ENCODE measurements at places on chromosomes 1 and 21. TPM values are rescaled to one million over a fixed set of nuclear protein-coding genes. Genes with fewer than 3 reads are reported as not detected.

DNA sequence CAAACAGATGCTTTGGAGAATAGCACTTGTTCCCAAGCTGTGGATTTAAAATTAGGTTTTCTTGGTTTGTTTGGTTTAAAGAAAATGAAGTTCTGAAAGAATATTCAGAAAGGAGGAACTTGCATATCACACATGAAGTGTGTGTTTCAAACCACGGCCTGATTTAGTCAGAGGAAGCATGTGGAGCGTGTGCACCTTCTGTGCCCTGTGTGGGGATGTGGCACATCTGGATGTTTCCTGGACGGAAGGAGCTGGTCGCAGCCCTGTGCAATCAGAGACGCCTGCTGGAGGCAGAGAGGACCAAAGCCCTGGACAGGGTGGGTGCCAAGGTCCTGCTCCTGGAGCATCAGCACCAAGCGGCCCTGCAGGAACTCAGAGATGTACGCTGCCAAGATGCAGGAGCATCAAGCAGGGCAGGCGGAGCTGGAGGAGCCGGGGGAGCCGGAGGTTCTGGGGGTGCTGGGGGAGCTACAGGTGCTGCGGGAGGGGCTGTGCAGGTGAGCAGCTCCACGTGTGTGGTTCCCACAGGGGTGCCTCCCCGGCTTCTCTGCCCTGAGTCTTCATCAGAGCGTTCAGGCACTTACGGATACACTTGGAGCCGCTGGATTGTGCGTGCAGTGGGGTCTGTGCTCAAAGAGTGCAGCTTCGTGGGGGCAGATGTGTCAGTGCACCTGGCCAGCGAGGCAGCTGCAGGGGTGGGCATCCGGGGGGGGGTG lies 45.7 kb downstream of the PCNT start:
- DNase-seq, result no peak

GRCh38 chr1:44685881-44686280 lies 11.4 kb downstream of the ARMH1 start:
- no peak for DNase-seq

GRCh38 chr1:111270771-111271463 lies 19.7 kb upstream of the CHIA start:
- no peak for DNase-seq

GRCh38 chr1:213572912-213573647 lies 414.7 kb upstream of the PROX1 start:
- DNase-seq, result no peak

GRCh38 chr1:55276671-55277376 lies 61.7 kb upstream of the USP24 start:
- no peak for DNase-seq

DNA sequence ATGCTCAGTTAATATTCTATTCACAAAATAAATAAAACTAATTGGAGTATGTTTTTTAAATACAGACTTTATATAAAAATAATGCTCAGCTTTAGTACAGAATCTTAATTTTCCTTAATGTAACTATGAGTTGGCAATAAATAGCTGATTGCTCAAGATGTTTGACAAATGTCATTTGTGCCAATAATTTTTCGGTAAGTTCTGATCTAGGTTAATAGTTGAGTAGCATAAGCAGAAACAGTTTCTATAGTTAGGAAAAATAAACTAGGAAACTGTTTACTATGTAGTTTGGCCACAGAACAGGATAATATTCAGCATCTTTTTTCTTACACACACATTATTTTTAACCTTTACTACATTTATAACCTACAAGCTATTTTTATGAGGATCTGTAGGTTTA lies 40.3 kb downstream of the KCTD3 start:
- DNase-seq, result no peak

DNA sequence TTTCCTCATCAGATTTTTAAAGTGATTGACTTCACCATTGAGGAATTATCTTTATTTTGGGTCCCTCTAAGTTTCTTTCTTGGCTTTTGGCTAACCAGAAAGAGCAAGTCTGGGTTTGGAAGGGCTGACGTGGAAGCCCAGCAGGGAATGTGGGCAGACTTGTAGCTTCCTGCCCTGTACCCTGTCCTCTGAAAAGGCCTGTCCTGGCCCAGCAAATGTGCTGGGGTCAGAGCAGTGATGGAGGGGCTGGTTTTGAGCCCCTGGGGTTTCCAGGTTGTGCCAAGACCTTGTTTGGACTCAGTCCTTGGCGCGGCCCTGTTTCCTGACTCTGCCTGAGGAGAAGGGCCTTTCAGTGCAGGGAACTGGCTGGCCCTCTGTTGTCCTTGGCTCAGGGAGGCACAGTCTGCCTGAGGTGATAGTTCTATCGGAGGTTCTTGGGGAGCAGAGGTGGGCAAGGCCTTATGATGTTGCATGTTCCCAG lies 72.1 kb downstream of the UCK2 start:
- no peak for DNase-seq

GRCh38 chr1:59057211-59057694 lies 239.6 kb upstream of the FGGY start:
- DNase-seq, result peak; percentile 58

- no peak for DNase-seq
Observed at GRCh38 chr1:109719337-109719837, 7.3 kb downstream of the GSTM5 start.

DNA sequence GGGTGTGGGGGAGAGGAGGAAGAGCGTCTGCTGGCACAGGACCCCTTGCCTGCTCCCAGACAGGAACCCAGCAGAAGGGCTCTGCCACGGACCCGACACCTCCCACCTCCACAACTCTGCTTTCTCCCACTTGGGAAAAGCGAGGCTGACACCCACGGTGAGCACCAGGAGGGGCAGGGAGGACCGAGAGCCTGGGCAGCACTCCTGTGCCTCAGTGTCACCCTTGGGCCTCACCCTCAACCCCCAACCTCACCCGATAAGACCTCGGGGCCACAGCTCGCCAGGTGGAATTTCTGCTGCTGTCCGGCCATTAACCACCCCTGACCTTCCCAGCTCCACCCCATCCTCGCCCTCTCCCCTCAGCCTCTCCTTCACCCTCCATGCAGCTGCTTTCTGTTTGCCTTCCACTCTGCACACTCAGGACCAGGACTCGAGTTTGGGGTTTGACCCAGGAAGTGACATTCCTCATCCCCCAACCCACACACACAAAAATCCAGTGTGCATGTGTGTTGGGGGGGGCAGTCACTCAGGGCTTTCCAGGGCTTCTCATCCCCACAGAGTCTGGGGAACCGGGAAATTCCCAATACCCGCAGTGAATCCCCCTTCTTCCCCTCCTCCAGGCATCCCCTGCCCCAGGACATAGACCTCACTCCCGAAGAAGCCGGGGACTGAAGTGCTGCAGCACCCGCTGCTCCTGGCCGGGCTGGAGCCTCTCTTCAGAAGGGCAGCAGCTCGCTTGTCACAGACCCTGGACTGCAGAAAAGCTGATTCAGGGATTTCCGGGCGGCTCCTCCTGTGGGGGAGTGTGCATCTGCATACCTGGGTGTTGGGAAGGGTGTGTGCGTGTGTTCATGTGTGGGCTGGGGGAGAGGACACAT lies 65.8 kb downstream of the SYT2 start:
- no peak for DNase-seq

S100A5 gene
- not detected for total RNA-seq

PLA2G2D gene
- 0.27 TPM for total RNA-seq
